ENCODE measurements at places on chromosomes 2 and 18.
A peak's percentile ranks its signal among the peaks of the same experiment; 100 is the strongest.

DNA sequence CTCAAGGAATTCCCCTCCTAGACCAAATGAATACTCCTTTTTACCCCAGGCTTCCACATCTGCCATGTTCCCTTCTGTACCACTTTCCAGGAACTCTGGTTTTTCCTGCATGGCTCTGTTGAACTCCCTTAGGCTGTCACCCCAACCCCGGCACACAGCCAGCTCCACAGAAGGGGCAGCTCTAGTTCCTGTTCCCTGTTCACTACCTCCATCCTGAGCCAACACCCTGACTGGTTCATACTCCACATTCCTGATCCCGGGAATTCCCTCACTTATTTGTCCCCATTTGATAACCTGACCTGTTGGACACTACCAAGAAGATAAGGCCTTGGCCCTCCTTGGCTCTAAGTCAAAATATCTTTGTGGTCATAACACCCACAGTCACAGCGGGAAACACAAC is 280.9 kb upstream of the RAB6C start:
- no peak for DNase-seq

DNA sequence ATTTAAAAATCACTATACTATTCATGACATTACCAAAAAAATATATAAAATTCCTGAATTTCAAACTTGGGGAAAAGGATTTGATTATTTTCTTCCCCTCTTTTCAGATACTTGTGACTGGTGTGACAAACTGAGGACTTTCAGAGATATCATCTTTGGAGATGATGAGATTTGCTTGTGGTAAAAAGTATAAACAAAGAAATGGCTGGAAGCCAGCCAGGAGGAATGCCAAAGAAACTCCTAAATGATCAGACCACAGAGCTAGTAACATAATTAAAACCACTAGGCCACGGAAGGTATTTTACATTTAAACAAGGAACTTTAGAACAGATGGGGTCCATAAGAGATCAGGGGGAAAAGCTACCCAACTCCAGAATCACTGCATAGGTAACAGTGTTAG is 58.7 kb downstream of the PIGN start:
- no peak for DNase-seq

DNA sequence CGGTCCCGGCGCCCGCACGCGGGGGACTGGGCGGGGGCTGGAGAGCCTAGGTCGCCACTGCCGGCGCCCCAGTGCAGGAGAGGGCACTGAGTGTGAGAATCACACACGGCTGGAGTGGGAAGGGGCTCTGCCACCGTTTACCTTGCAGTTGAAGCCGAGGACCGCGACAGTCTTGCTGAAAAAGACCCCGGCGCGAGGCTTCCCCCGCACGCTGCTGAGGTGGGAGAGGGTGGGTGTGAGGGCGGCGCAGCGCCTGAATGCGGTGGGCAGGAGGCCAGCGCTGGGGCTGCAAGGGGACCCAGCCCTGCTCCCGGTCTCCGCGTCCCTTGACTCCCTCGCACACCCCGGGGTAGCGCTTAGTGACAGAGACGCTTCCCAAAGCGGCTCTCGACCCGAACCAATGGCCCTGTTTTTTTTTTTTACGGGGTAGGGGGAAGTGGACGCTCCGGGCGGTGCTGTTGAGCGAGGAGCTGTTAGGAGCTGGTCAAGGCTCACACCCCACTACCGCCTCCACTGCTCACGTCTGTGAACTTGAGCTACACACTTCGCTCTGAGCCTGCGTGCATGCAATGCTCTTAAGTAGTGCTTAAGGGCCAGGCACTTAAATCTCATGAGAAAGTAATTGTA is 794 bp downstream of the NOTO start:
- DNase-seq = no peak

DNA sequence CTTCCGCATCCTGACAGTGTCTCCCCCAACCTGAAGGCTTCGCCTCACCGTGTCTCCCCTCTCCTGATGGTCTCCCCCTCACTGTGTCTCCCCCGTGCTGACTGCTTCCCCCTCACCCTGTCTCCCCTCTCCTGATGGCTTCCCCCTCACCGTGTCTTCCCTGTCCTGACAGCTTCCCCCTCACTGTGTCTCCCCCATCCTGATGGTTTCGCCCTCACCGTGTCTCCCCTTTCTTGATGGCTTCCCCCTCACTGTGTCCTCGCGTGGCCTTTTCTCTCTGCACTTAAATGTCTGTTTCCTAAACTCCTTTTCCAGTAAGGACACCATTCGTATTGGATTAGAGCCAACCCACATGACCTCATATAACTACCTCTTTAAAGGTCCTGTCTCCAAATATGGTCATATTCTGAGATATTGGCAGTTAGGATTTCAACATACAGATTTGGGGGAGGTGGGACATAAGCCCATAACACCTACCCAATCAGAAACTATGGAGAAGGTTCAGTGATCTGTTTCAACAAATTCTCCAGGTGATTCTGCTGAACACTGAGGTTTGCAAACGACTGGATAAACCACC is 47.9 kb upstream of the RAB27B start:
- no peak for DNase-seq

DNA sequence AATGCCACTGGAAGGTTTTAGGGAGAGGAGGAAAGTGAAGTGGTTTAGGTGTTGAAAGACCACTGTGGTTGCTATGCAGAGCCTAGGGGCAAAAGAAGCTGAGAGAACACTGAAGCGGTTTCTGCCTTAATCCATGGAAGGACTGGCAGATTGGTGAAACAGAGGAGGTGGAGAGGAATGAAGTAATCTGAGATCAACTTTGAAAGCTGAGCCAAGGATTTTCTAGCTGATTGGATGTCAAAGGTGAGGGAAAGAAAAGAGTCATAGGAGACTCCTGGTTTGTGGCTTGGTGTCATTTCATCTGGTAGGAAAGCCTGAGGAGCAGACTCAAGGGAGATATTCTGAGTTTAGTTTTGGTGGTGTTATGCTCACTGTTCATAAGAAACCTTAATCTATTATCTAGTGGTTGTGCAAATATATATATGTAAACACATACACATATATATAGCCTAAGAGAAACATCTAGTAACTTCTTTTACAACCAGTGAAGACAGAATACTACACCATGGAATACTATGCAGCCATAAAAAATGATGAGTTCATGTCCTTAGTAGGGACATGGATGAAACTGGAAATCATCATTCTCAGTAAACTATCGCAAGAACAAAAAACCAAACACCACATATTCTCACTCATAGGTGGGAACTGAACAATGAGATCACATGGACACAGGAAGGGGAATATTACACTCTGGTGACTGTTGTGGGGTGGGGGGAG is 134.1 kb upstream of the CREB1 start:
- DNase-seq = no peak

- DNase-seq = no peak
Observed at GRCh38 chr18:11500153-11501122, 109.0 kb upstream of the SLC35G4 start.

DNA sequence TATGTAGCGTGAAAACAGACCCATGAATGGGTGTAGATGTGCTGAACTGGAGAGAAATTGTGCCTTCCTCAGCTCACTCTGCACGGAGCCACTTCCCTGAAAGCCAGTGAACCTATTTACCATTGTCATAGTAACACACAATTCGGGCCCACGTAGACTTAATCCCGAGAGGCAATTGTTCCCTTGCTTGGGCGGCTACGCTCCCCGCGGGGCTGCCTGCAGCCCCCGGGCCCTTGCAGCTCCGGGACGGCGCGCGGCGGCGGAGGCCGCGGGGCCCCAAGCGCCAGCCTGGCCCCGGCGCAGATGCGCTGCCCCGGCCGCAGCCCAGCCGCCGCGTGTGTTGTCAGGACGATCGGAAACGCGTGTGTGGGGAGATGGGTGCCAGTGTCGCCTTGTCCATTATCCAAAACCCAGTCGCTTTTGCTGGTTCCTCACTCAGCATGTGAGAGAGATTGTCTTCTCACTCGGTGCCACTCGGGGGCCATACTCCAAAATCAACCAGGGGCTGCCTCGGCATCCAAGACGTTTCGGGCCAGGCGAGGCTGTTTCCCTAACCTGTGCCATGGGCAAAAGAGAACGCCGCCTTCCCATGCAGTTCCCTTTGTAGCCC is 17.9 kb upstream of the LRRTM1 start:
- DNase-seq = no peak

GRCh38 chr2:179106676-179107428 is 56.9 kb upstream of the CCDC141 start:
- peak; percentile 75 for DNase-seq

DNA sequence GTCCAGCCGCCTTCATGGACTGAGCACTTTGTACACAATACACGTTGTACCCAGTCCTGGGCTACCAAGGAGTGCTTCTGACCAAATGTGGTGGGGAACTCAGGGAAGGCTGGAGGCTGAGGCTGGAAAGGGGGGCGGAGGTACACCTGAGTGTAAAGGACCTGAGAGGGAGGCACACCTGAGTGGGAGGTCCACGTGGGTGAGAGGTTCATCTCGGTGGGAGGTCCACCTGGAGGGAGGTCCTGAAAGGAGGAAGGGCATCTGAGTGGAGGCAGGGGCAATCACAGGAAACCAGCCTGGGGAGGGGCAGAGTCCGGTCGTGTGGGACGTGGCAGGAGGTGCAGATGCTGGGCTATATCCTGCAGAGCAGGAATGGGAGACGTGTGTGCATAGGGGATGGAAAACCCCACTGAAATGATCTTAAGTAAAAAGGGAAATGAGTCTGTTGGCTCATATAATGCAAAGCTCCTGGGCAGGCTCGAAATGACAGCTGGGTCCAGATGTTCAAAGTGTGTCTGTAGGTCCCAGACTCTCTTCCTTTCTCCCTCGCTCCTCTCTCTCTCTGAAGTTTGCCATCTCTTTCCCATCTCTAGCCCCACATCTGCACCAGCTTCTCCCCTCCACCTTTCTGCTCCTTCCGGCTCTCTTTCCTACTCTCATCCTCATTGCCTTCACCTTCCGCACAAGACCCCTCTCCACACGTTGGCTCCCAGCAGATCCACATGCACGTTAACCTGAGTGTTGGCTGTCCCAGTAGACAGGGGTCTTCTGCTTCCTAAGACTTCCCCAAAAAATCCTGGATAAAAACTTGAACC is 137.7 kb downstream of the PXDN start:
- no peak for DNase-seq

DNA sequence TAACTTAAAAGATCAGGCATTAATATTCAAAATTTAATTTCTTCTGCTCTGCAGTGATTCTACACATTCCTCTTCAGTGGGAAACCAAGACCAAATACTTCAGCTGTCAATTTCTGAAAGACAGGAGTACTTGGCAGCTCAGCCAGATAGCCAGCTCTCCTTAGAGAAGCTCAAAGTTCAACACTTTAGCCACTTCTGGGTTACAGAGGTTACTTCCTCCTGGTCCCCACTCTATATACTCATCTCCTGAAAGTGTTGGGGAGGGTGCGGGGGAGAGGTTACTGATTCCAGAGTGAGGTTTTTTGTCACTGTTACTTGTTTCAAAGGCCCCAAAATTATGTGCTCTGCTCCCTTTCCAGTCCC is 4.1 kb downstream of the CYTIP start:
- no peak for DNase-seq

DNA sequence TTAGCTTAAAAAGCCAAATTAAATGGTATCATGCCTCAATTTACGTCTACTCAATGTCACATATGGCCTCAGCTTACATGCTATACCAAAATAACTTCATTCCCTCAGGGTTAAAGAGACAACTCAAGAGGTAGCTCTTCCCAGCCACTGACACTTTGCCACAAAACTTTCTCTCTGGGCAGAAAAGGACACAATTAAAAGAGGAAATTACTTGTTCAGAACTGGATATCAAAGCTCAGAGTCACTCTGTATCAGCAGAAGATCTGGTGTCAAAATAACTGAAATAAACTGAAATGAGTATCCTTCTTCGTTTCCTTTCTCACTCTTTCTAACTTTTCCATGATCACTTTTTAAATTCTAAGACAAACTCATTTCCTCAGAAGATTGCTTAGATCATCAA is 108.7 kb downstream of the ZNF521 start:
- DNase-seq = no peak

GRCh38 chr18:58531236-58531635 is 97.7 kb downstream of the ALPK2 start:
- DNase-seq = no peak

- no peak for DNase-seq
Observed at GRCh38 chr2:202494300-202495229, 118.4 kb downstream of the BMPR2 start.

DNA sequence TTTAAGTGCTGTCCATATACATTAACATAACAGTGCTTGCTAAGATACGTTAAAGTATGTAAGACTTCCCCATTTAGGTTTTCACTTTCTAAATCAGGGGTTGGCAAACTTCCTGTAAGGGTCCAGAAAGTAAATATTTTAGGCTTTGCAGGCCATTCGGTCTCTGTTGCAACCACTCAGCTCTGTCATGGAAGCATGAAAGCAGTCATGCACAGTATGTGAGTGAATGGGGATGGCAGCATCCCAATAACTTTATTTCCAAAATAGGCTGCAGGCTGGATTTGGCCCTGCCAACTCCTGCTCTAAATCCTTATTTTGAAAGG is 128.7 kb downstream of the PLA2R1 start:
- DNase-seq = no peak

DNA sequence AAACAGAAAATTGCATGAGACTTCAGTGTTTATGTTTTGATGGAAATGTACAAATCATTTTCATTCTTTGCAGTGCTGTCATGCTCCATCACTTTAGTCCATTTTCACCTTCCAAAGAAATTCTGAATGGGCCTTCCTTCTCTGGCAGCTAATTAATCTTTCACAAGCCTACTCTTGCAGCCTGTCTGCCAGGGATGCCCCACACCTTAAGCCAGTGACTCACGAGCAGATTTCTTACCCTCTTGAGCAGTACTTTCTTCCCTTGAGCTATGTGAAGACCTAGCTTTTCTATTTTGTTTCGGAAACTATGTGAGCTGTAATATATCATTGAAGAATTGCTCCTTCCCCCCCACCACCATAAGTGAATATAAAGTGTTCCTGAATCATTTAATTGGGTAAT is 404.3 kb upstream of the VWC2L start:
- DNase-seq = no peak

GRCh38 chr2:57720728-57721627 is 325.6 kb upstream of the VRK2 start:
- peak; percentile 8 for DNase-seq

DNA sequence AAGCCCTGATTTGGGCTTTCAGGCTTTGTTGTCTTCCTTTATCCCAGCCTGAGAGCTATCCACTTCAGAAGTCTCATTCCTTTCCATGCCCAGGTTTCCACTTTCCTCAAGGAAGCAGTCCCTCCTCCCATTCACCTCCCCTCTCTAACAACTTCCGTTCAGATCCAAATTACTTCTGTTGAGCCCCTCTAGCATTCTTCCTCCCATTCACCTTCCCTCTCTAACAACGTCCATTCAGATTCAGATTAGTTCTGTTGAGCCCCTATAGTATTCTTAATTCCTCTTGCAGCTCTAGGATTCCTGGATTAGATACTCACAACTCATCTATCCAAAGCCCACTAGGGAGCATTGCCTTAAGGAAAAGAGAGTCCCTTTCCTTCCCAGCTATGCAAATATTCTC is 216.8 kb downstream of the RAD51AP2 start:
- DNase-seq = no peak

- no peak for DNase-seq
Observed at GRCh38 chr2:123380370-123380935, 644.6 kb upstream of the CNTNAP5 start.

- DNase-seq = peak; percentile 65
Observed at GRCh38 chr2:97751752-97752151, 38.4 kb downstream of the ZAP70 start.
